Adrenal gland (tissue), 19 donors: ENCODE measurements at places on chromosomes 16 and 17. TPM values are rescaled to one million over a fixed set of nuclear protein-coding genes. Genes with fewer than 3 reads are reported as not detected.
A peak's percentile ranks its signal among the peaks of the same experiment; 100 is the strongest.

DNA sequence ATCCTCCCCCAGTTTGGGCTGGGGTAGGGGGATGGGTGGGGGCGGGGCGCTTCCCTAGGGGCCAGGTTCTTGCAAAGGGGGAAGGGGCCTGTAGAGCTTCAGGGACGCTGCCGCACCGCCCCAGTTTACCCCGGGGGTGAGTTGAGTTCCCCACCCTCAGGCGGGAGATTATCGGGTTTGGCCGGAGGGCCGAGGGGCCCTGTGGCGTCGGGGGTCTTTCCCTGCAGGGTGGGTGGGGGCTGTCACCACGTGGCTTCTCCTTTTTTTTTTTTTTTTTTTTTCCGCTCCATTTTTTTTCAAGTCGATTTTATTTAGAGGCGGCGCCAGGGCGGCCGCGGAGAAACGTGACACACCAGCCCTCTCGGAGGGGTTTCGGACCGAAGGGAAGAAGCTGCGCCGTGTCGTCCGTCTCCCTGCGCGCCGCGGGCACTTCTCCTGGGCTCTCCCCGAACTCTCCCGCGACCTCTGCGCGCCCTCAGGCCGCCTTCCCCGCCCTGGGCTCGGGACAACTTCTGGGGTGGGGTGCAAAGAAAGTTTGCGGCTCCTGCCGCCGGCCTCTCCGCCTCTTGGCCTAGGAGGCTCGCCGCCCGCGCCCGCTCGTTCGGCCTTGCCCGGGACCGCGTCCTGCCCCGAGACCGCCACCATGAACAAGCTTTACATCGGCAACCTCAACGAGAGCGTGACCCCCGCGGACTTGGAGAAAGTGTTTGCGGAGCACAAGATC lies at the start of gene IGF2BP1:
IGF2BP1 (plus strand) TSS at position 283 of the 724 bp plus-strand sequence; CDS start at position 644, 361 bp downstream.
- H3K27me3 ChIP-seq, result peaks cover 96% of the 10 kb centered on the region
- no peaks in the 10 kb centered on the region for H3K4me1 ChIP-seq
- H3K4me3 ChIP-seq, result no peak within 1 kb of the TSS
- no peak within 1 kb of the TSS for H3K27ac ChIP-seq

- H3K4me3 ChIP-seq, result no peak overlapping the region
- H3K27ac ChIP-seq, result no peak overlapping the region
- peaks cover 15% of the 10 kb centered on the region for H3K4me1 ChIP-seq
- no peaks in the 10 kb centered on the region for H3K27me3 ChIP-seq
- DNase-seq, result no peak
- H3K36me3 ChIP-seq, result no peaks in the 10 kb centered on the region
Measured at GRCh38 chr16:81599034-81599744, 154.6 kb downstream of the CMIP start.

- DNase-seq, result no peak
- H3K4me1 ChIP-seq, result peaks cover 58% of the 10 kb centered on the region
Measured at GRCh38 chr16:89476379-89476778, 14.0 kb downstream of the ANKRD11 start.

The IRX5 gene
- total RNA-seq, result 0.60 TPM

GRCh38 chr16:4624827-4625559 lies 367 bp downstream of the MGRN1 start:
- H3K36me3 ChIP-seq, result no peaks in the 10 kb centered on the region
- H3K4me3 ChIP-seq, result peak overlapping the region; percentile 92
- no peaks in the 10 kb centered on the region for H3K27me3 ChIP-seq

- H3K27ac ChIP-seq, result no peak overlapping the region
- DNase-seq, result no peak
- no peaks in the 10 kb centered on the region for H3K4me1 ChIP-seq
- no peaks in the 10 kb centered on the region for H3K27me3 ChIP-seq
- no peak overlapping the region for H3K4me3 ChIP-seq
Measured at GRCh38 chr17:60959011-60959410, 281.4 kb downstream of the BCAS3 start.

The TBC1D3I gene
- not detected for total RNA-seq

- no peak overlapping the region for H3K27ac ChIP-seq
- H3K27me3 ChIP-seq, result no peaks in the 10 kb centered on the region
- no peaks in the 10 kb centered on the region for H3K36me3 ChIP-seq
Measured at GRCh38 chr17:78993241-78993956, 13.7 kb upstream of the LGALS3BP start.

The NPIPA5 gene
- 9.6 TPM for total RNA-seq

The TBC1D3 gene
- not detected for total RNA-seq

DNA sequence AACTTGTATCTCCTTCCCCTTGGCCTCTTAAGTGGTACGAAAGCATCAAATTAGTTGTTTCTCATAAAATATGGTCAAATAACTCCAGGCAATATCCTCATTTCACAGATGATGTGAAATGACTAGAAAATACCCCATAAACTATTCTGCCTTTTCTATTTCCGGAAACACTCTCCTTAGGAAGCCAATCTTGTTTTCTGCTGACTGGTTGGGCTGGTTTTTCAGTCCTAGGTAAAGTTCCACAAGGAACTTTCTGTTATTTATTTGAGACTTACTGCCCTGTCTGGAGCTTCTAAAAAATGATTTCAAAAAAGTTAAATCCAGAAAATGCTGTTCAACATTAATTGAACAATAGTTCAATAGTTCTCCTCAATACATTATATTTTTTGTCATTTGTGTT lies 7.3 kb downstream of the MYOCD start:
- H3K27me3 ChIP-seq, result peaks cover 3% of the 10 kb centered on the region
- no peak overlapping the region for H3K4me3 ChIP-seq
- H3K36me3 ChIP-seq, result no peaks in the 10 kb centered on the region

The C17orf100 gene
- 0.87 TPM for total RNA-seq

- no peaks in the 10 kb centered on the region for H3K36me3 ChIP-seq
- no peaks in the 10 kb centered on the region for H3K27me3 ChIP-seq
- H3K27ac ChIP-seq, result no peak overlapping the region
- no peaks in the 10 kb centered on the region for H3K4me1 ChIP-seq
- H3K4me3 ChIP-seq, result no peak overlapping the region
- DNase-seq, result no peak
Measured at GRCh38 chr17:73841431-73842060, 197.3 kb upstream of the SDK2 start.

GRCh38 chr16:84712801-84713775 lies 13.3 kb downstream of the USP10 start:
- no peaks in the 10 kb centered on the region for H3K36me3 ChIP-seq
- no peak overlapping the region for H3K27ac ChIP-seq

DNA sequence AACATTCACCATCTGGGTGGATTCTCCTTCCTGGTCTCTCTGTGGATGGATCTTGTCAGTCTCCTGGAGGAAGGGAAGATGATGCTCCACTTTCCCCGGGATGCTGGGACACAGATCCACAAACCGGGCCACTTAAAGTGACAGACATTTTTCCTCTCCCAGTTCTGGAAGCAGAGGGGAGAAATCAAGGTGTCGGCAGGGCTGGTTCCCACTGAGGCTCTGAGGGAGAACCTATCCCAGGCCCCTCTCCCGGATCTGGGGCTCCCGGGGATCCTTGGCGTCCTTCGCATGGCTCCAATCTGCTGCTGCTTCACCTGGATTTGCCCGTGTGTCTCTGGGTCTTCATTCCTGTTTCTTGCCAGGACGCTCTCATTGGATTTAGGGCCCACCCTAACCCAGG lies 263.1 kb upstream of the TNRC6C start:
- H3K4me1 ChIP-seq, result no peaks in the 10 kb centered on the region
- no peak for DNase-seq
- H3K36me3 ChIP-seq, result no peaks in the 10 kb centered on the region
- no peak overlapping the region for H3K4me3 ChIP-seq
- no peak overlapping the region for H3K27ac ChIP-seq

DNA sequence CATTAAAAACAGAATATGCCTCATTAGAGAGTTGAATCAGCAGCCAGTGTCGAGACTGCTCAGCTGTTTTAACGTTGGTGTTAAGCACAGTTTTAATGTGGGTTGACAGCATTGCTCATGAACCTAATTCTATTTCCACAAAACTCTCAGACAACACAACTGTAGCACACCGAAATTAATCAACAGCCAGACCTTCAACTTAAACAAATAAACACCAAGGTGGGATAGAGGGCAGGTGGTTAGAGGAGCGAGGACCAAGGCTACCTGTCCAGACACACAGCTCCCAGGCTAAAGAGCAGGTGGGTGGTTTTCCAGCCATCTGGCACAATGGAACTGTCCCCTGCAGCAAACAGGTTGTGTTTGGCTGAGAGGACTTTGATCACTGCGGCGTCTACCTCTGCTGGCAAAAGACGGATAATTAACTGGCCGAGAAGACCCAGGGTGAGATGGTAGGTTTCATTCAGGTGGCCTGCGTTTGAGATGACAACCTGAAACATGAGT lies 69.6 kb upstream of the ATP2A3 start:
- no peak overlapping the region for H3K27ac ChIP-seq
- H3K27me3 ChIP-seq, result no peaks in the 10 kb centered on the region
- peaks cover 4% of the 10 kb centered on the region for H3K4me1 ChIP-seq
- no peak for DNase-seq
- no peaks in the 10 kb centered on the region for H3K36me3 ChIP-seq
- no peak overlapping the region for H3K4me3 ChIP-seq

The HAP1 gene
- total RNA-seq, result 1.2 TPM

DNA sequence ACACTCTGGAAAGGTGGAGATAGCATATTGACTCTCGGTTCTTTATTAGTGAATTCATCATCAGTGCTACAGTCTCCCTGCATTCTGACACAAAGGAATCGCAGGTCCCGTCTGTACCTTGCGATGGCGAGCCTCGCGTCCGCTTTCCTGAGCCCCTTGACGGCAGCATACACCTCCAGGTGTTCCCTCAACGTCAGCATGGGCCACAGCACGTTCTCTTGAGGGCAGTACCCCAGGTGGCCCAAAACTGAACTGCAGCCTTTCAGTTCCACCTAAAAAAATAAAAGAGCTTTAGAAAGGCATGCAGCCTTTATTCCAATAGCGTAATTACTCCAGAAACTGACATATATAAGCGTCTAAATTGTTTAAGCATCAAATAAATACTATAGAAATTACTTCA lies 24.2 kb upstream of the ABCA9 start:
- DNase-seq, result no peak
- H3K4me3 ChIP-seq, result no peak overlapping the region
- no peak overlapping the region for H3K27ac ChIP-seq
- H3K27me3 ChIP-seq, result no peaks in the 10 kb centered on the region

The OMG gene
- not detected for total RNA-seq

DNA sequence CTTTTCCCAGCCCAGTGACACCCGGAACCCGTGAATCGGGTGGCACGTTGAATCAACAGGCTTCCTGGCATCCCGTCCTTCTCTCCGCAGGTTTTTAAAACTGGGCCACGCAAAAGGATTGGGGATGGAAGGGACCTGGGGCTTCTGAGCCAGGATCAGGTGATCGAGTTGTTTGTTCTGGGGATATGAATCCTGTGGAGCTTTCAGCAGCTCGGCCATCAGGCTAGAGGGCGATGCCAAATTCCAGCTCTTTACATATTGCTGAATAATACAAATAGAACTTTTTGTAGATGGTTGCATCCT lies 473 bp downstream of the SUPT6H start:
- peak overlapping the region; percentile 50 for H3K4me3 ChIP-seq
- H3K27ac ChIP-seq, result peak overlapping the region; percentile 99
- H3K4me1 ChIP-seq, result peaks cover 45% of the 10 kb centered on the region

The KRTAP16-1 gene
- not detected for total RNA-seq

- H3K4me1 ChIP-seq, result no peaks in the 10 kb centered on the region
- H3K27ac ChIP-seq, result no peak overlapping the region
- H3K4me3 ChIP-seq, result no peak overlapping the region
- H3K27me3 ChIP-seq, result no peaks in the 10 kb centered on the region
- DNase-seq, result no peak
- H3K36me3 ChIP-seq, result no peaks in the 10 kb centered on the region
Measured at GRCh38 chr17:55441544-55441943, 19.9 kb upstream of the MMD start.

The FOXL1 gene
- 2.1 TPM for total RNA-seq

GRCh38 chr17:41352597-41353366 lies 2.2 kb upstream of the KRT33A start:
- H3K4me1 ChIP-seq, result no peaks in the 10 kb centered on the region
- no peak for DNase-seq
- no peak overlapping the region for H3K27ac ChIP-seq
- H3K4me3 ChIP-seq, result no peak overlapping the region

DNA sequence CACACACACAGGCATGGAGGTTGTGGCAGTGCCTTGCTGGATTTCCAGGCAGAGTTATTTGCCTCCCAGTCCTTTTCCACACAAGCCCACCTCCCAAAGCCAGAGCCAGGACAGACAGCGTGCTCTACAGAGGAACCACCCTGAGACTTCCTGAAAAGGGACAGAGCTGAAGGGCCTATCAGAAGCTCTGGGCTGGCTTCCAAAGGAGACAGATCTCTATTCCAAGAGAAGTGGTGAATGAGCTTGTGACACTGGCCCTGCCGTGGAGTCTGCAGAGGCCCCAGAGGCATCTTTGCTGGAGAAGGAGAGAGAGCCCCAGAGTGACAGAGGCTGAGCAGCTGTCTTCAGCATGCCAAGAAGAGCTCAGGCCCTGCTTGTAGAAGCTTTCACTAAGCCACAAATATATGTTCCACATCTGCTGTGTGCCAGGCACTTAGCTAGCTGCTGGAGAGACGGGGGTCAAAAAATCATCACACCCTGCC lies 8.3 kb upstream of the LPCAT2 start:
- no peak for DNase-seq
- no peak overlapping the region for H3K27ac ChIP-seq
- H3K4me3 ChIP-seq, result no peak overlapping the region
- H3K27me3 ChIP-seq, result no peaks in the 10 kb centered on the region
- H3K4me1 ChIP-seq, result peaks cover 32% of the 10 kb centered on the region
- peaks cover 3% of the 10 kb centered on the region for H3K36me3 ChIP-seq

DNA sequence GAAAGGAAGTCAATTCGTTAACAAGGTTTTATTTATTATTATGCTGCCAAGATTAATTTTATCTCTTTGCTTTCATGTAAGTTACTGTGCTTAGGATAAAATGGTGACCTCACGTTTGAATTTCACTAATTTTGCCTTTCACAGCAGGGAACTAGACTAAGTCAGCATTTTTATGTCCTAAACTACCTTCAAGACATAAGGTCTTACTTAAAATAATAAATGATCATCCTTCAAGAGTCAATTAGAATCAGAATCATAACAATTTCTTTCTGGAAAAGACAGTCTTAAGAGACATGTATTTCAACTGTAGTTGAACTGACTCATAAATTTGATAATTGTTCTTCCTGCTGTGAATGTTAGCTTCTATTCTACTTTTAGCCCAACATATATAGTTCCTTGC lies 893.8 kb downstream of the KCNJ2 start:
- no peaks in the 10 kb centered on the region for H3K36me3 ChIP-seq
- no peak for DNase-seq

- DNase-seq, result no peak
- no peak overlapping the region for H3K27ac ChIP-seq
- peaks cover 35% of the 10 kb centered on the region for H3K4me1 ChIP-seq
- H3K36me3 ChIP-seq, result no peaks in the 10 kb centered on the region
Measured at GRCh38 chr17:19269106-19269505, 31.9 kb downstream of the EPN2 start.

DNA sequence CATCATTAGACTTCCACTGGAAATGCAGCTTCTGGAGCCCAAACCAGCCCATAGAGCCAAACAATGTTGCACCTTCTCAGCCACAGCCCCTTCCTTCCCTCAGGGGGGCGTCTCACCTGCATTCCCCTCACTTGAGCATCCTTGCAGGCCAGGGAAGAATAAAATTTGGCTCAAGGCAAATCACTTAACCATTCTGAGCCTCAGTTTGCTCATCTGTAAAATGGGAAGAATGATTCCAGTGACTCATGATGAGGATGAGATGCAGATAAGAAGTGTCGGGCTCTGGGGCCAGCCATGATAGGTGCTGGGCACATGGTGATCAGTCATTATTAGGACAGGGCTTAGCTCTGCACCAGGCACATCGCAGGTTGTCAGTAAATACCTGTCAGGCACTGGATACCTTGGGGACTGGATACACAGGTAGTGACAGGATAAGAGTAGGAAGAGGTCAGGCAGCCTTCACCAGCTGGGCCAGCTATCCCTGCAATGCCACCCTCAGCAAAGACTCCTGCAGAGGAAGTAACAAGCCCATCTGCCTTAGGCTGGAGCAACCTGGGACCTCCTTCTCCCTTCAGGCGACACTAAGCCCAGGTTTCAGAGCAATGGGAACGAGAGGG lies 208.0 kb upstream of the TNRC6C start:
- no peaks in the 10 kb centered on the region for H3K27me3 ChIP-seq
- H3K27ac ChIP-seq, result no peak overlapping the region
- H3K4me3 ChIP-seq, result no peak overlapping the region
- no peak for DNase-seq

The MMP28 gene
- total RNA-seq, result 3.7 TPM
